Neural crest cell (in vitro differentiated cells): ENCODE measurements at places on chromosomes 11 and 22.
A peak's percentile ranks its signal among the peaks of the same experiment; 100 is the strongest.

GRCh38 chr11:36328966-36329673 is 33.0 kb downstream of the PRR5L start:
- DNase-seq: no peak

DNA sequence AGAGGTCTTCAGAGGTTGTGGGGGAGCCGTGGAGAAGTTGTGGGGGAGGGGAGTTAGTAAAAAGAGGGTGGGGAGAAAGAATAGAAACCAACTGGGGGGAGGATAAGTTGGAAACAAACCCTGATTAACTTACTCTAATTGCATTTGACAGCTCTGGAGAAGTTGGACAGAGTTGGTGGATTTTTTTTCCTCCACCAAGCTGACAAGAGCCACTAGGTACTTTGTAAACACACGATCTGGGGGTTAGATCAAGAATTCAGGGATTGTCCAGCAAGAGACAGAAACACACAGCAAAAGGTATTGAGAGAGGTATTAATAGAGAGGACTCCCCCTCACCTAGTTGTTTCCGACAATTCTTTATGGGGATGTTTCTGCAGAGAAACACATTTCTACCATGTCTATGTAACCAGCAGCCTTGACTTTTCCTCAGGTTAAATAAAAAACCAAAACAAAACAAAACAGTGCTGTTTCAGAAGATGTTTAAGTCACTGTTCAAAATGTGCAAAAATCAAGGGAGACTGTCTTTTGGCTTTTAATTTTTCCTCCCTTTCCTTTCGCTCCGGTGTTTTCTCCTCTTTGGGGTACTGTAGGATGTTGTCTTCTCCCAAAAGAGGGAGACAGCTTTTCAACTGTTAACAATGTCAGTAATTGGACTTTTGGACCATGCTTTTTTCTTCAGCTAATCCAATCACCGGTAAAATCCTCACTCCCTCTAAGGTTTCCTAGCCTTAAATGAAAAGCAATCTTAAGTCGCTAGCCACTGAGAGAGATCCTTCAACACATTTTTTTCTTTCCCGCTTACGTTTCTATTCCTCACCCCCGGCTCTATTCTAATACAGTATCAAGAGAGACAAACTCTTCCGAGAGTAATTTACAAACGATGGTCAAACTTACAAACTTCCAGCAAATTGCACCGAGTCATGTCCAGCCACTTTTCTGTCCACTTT is 708 bp downstream of the MAML2 start:
- DNase-seq: no peak

DNA sequence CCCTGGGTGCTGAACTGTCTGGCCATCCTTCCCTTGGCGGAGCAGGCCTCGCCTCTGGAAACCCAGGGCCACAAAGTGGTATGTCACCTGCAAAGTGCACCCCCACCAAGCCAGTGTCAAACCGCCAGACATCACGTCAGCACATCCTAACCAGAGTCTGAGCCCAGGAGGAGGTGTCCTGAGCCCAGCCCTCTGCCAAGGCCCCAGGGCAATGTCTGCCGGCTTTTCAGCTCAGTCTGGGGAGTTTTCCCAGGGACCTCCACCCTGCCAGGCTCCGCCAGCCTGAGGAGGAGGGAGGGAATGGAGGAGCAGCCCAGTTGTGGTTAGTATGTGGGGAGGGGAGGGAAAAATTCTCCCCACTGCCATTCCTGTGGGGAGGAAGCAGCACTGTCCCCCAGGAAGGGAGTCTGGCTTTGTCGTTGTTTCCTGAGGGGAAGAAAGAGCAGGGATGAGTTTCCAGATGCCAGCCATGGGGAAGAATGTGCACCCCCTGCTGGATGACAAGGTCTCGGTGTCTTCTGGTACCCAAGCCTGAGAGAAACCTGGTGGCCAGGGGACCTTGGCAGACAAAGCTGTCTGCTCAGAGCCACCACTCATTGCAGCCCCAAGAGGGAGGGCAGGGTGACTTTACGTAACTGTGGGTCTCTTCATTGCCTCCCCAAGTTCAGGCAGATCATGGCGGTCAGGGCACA is 81.4 kb upstream of the CD82 start:
- peak; percentile 23 for DNase-seq

DNA sequence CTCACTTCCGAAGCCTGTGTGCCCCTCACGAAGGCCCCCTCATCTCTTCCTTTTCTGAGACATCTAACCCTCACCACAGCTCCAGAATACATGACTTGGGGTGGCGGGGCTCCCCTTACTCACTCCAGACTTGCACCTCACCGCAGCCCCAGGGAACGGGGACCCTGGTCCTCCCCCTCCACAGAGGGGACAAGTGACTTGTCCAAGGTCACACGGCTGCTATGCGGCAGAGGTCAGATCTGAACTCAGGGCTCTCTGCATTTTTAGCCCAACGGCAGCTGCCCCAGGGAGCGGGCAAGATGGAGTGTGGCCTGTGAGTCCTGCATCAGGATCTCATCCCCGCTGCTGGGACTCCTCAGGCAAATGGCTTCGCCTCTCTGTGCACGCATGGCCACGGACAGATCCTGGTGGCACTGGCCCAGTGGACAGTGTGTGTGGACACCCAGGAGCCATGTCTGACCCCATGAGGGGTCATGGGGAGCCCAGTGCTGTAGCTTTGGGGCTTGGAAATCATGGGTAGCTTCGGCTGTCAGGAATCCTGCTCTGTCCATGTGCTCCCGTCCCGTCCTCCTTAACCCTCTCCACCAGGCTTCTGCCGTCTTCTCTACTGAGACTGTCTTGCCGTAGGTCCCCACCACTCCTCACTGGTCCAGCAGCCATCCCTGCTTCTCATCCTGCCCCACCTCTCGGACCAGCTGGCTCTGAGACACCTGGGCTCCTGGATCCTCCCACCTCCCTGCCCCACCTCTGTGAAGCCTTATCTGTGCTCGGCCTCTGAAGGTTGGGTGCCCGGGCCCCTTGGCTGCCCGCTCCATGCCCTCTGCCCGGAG is 48.0 kb upstream of the CARS1 start:
- no peak for DNase-seq

GRCh38 chr11:75428281-75428724 is 4.7 kb downstream of the KLHL35 start:
- peak; percentile 64 for DNase-seq
